ENCODE measurements at places on chromosomes 5 and 9.

DNA sequence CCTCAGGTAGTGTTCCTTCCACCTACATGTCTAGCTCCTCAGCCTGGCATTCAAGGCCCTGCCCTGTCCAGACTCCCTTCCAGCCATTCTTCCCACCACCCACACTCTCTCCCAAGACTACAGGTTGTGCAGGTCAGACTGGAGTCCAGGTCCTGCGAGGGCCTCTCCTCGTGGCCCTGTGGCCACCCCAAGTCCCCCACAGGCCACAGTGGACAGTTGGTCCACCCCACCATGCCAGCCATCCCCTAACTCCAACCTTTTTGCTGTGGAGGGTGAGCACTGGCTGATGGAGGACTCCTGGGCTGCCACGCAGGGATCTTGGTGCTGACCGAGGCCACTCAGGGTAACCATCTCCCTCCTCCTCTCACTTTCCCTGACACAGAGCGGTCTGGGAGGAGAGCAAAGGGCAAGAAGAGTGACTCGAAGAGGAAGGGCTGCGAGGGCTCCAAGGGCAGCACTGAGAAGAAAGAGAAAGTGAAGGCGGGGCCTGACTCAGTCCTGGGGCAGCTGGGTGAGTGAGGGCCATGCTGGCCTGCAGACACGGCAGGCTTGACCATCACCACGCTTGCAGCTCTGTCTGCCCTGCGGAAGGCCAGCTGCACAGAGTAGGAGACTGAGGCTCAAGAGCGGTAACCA lies 51.0 kb downstream of the JADE2 start:
- DNase-seq = no peak

- DNase-seq = no peak
These were observed 15.3 kb downstream of the PLPP7 start for GRCh38 chr9:131304676-131305355.

GRCh38 chr5:140391312-140391711 lies 10.3 kb upstream of the ANKHD1 start:
- DNase-seq = no peak

- DNase-seq = no peak
These were observed 447.5 kb upstream of the GRIN3A start for GRCh38 chr9:102185962-102186361.

DNA sequence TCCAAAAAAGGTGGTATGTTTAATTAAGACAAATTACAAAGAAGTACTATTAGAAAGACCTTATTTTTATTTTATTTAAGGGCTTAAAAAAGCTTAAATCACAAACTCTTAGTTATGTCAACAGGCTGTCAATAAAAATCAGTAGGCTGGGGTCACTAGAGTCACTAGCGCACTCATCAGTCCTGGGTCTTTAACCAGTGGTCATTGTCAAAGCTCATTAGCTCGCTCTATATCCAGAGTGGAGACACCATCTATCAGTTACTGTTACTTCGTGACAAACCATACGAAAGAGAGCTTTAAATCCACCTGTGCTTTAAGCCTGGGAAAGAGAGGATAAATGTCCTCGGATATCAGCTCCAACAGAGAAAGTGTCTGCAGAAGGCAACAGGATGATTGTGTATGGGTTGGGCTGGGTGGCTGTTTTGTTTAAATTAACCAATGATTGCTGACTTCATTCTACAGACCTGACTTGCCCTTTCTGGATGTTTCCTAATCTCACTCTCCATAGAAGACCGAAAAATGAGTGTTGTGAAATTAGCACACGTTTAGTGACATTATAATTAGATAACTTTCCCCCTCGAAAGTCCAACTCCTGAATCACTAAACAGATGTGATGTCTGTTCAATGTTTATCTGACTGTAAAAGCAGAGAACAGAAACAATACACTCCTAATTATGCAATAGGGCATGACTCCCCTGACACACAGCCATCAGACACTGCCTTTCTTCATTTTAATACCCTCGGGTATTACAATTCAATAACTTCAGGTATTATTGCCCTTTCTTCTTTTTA lies 123.6 kb upstream of the TNPO1 start:
- no peak for DNase-seq

DNA sequence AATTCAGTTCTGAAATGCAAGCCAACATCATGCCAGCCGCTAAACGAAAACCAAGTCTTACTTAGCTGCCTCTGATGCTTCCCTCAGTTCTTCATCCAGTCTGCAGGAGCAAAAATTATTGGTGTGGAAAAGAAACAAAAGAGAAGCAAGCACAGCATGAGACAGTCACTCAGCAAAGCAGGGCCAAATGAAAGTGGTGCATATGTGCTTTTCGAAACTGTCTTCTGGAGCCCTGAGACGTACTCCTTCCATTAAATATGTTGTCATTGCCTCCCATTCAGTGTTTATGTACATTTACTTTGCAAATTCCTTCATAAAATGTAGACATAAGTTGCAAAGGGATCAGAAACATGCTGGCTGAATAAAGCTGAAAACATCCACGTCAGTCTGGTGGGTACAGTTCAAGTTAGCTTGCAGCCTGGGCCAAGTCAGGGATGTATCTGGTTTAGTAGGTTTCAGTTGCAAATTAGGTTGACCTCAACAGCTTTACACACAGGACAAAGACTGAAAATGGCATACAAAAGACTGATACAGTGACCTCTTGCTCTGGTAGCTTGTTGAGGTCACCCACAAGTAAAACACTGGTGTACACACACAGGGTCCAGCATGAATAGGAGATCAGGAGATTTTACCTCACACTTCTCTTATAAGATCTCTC lies 139.7 kb upstream of the PCA3 start:
- DNase-seq = no peak

DNA sequence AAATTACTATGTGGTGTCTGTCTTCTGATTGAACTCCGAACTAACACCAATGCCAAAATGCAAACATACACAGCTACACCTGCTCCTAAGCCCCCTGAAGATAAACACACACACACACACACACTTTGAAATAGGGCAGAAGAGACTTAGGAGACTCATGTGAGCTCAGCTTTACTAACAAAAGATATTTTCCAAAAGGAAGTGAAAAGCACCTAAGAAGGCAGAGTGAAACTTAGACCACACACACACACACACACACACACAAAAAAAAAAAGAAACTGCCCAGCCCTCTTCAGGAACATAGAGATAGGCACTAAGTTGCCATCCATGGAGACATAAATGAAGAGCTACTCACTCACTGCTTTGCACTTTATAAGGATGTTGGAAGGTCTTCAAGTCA lies 45.2 kb upstream of the APC start:
- DNase-seq = no peak

DNA sequence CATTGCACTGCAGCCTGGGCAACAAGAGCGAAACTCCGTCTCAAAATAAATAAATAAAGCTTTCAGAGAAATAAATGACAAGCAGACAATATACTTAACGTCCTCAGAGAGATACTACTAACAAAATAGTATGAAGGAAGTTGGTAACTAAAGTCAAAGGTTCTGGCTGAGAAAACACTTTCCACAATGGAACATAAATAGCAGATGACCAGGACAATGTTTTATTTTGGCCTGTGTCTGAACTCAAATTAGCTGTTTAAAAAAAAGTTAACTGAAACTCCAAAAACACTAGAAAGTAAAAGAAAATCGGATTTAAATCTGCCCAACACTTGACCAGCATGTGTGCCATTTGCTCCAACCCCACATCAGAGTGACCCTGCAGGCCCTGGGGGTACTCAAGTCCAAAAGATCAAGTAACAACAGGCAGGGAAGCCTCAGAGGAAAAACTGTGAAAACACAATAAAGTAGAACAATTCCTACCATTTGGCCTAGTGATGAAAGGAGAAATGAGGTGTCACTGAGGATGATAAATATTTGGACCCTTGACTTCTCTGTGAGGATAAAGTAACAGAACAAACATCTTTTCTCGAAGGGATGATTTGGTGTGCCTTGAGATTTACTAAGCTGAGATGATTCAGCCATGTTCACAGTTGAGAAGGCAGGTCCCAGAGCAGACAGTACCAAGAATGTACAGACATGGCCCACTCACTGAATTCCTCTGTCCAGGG lies 47.7 kb downstream of the LHFPL2 start:
- DNase-seq = no peak

DNA sequence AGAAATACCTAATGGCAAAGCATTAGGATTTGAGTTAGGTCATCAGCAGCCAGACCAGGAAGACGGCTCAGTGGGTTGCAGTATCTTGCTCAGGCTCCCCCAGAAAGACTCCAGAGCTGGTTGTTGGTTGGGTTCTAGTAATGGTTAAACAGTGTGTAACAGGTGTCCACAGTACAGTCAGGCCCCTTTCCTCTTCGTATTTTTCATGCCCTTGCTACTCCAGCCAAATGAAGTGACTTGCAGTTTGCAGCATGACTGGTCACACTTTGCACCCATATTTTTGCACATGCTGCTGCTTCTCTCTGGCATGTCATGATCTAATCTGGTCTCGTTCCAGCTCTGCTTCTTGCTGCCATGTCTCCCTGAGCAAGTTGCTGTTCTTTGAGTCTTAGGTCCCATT lies 60.6 kb upstream of the TRPC7 start:
- DNase-seq = no peak

GRCh38 chr5:90866333-90866732 lies 307.7 kb downstream of the ADGRV1 start:
- DNase-seq = peak; percentile 23

- no peak for DNase-seq
These were observed 125.8 kb upstream of the SLC12A2 start for GRCh38 chr5:127957701-127958239.

DNA sequence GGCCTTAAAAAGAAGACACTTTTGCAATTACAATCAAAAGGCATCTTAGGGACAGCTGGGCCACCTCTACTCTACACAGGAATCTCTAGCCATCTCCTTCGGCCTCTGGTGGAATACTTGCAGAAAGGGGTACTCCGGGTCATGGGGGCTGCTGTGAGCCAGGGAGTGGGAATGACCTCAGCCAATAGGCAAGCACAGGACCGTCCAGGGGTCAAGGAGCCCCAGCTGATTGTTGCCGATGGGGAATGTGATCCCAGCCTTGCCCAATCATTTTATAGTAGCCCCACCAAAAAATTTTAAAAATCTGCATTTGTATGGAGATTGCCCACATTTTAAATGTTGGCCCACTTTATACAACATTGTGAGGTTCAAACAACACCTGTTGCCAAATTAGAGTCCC lies 16.9 kb upstream of the SLC36A3 start:
- DNase-seq = no peak

- DNase-seq = no peak
These were observed 4.4 kb upstream of the IL3 start for GRCh38 chr5:132055808-132056609.

GRCh38 chr5:133366438-133366837 lies 245.9 kb downstream of the FSTL4 start:
- no peak for DNase-seq

Data from NCI-H1092 (cell line).